ENCODE measurements at places on chromosomes 16 and 17.

DNA sequence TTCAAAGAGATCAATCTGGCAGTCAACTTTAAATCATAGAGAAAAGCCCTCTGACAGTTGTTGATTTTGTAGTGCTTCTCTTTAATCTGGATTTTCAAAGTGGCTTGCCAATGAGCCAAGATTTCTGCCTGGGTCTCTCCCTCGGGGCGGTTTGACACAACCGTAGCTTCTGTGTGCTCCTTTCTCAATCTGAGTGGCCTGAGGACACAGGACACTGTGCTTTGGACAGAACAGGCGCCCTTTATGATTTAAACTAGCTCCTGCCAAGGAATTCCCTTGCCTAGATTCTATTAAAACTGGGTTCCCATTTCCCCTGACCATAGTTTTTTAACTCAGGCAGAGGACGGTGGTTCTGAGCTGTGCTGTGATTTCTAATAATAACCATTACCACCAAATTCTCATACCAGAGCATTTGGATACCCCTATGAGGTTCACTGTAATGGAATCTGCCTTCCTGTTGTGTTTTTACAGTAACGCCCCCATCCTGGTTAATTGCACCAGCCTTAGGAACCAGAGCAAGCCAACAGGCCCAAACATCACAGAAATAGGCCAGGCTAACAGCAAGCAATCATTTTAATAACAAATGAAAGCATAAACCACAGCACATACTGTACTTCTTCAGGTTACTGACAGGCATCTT lies 4.0 kb downstream of the ZFHX3 start:
- DNase-seq, result no peak

DNA sequence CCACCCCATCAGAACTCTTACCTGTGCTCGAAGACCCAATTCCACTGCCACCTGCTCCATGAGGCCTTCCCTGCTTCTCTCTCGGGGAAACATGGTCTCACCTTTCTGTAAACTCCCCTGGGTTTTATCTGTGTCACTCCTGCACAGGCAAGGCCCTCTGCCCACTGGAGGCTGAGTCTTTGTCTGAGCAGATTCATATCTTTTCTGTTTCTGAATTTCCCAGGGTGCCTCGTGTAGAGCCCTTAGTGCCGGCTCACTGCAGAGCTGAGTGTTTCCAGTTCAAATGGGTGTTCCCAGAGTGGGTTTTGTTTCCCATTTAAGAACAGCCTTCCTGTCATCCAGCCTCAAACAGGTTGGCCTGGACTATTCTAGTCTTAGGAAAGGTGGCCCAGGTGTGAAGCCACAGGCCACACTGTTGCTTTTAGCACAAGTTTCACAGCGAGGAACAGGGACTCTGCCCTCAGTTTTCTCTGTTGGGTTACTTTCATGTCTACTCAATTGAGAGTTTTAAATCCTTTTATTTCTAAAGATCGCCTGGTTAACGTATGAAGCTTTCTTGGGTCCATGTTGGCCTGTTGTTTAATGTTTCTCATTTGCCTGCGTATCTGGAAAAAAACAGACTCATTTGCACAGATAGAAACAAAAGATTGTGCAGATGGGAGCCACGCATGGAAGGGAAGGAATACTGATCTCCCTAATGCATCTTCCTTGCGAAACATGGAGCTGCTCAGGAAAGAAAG lies 228.7 kb downstream of the MSI2 start:
- no peak for DNase-seq

DNA sequence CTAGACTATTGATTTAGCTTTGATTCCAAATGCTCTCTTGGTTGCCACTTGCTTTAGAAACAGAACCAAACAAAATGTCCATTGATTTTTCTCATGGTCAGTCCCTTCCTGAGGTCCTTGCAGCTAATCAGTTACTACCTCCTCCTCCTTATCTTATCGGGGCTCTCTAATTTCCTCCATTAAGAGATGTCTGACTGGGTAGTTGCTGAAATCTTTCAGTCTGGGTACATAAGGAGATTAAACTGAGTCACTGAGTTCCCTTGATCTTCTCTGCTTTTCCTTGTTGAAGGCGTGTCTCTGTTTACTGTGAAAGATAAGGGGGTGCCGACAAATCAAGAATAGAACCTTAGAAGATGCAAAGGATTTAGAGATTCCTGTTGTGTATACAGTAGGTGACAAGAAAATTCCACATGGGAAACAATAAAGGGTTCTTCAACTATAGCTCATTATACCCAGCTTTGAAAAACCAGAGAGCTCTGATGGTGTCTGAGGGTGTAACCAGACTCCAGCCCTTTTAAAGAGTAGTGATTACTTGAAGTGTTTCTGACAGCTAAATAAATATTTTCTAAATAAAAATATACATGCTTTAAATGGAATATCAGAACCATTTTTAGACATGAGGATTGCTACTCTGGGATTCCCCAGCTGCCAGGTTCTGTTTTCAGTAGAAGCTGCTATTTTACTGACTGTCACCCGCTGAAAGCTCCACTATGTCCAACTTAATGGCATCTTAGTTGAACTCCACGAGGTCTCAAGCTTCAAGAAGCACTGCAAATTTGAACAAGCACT lies 791.3 kb upstream of the SOX9 start:
- DNase-seq, result no peak

DNA sequence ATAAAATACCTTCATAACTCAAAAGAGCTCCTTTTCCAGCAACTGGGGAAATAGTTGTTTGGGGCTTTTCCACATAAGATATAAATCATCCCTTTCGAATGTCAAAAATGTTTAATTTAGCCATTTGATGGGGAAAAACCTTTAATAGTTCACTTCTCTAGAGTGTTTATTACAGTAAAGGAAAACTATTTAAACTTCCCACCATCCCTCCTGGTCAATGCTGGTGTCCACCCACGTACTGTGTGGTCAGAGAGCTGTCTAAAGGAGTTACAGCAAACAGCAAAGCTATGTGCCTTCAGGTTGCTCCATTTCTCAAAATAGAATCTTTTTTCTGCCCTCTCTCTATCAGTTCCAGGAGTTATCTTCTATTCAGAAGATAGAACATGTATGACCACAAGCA lies 33.5 kb downstream of the KANSL1 start:
- DNase-seq, result peak; percentile 36

DNA sequence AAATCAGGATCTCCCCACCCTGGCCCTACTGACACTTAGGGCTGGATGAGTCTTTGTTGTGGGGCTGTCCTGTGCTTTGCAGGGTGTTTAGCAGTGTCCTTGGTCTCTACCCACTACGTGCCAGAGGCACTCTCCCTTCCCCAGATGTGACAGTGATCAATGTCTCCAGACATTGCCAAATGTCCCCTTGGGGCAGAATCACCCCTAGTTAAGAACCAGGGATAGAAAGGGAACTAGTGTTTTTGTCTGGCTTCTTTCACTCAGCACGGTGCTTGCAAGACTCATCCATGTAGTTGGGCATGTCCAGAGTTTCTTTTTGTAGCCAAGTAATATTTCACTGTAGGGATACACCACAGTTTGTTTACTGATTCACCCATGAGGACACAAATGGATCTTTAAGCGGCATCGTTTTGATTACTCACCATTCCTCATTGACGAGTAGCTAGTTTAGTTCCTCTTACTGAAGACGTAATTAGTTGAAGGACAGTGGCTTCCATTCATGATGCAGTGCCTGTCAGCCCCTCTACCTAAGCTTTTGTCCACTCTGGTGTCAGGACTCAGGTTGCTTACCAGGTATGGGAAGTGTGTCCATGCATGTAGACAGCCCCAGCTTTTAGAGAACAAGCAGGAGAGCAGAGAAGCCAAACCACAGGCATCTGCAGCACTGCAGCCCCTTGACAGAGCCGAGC lies 26.0 kb upstream of the ITGB4 start:
- peak; percentile 94 for DNase-seq

All from epithelial cell of esophagus (primary cell).